Activated naive CD4-positive, alpha-beta T cell treated with anti-CD3 and anti-CD28 coated beads, Interleukin-2, amount 50 U/mL, for 72 hours (primary cell): ENCODE measurements at places on chromosomes 1 and 21. TPM values are rescaled to one million over a fixed set of nuclear protein-coding genes. Genes with fewer than 3 reads are reported as not detected.

DNA sequence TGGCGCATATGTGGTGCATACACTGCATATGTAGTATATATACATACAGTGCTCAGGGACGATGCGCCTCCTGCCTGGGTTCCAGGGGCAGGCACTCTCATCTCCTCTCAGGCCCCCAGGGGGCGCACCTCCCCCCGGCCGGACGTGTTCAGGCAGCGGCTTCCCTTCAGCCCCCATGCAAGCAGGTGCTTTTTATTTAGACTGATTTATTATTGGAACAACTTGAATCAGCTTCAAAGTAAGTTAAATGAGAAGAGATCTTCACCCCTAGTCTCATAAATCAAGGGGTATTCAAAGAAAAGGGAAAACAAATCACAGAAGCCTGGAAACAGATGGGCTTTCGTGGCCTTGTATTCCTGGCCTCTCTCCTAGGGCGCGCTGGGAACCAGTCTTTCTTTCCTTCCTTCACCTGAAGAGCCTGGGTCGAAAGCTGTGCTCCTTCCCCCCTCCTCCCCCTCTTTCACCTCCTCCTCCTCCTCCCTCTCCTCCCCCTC lies 64.6 kb downstream of the UBIAD1 start:
- peak; percentile 80 for DNase-seq

- DNase-seq = no peak
These were observed 109.2 kb downstream of the USP25 start for GRCh38 chr21:15839026-15839425.

DNA sequence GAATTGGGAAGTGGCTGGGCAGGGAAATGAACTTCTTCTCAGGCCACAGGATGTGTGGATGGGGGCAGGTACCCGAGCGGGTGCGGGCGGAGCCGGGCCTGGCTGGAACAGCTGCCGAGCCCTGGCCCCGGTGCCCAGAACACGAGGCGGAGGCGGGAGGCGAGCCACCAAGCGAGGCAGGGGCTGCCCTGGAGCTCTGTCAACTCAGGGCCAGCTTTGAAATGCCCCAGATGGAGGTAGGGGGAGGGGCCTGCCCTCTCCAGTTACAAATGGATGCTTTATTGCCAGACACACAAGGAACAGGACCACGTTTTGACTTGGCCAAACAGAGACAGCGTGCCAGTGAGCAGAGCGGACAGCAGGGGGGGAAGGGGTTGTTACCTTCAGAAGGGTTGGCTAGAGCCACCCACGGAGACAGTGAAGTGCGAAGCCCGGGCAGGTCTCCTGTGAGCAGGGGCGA lies 240.4 kb downstream of the SDCCAG8 start:
- DNase-seq = no peak

GRCh38 chr1:201190624-201191051 lies at the start of gene IGFN1:
Gene IGFN1 (plus strand): TSS chr1:201190824. CDS start chr1:201193294, 2,470 bp downstream.
- DNase-seq = no peak

DNA sequence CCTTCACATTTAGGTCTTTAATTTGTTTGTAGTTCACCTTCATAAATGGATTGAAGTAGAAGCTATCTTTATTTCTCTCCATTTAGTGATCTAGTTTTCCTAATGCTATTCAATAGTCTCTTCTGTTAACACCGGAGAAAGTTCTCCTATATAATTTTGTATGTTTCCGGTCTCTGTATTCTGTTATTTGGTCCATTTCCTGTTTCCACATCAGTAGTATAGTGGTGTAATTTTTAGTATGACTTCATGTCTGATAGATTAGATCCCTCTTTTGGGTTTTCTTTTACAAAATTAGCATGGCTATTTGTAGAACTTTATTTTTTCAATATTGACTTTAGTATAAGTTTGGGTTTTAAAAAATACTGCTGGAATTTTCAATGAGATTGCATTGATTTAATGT lies 41.6 kb upstream of the PKP1 start:
- DNase-seq = no peak

DNA sequence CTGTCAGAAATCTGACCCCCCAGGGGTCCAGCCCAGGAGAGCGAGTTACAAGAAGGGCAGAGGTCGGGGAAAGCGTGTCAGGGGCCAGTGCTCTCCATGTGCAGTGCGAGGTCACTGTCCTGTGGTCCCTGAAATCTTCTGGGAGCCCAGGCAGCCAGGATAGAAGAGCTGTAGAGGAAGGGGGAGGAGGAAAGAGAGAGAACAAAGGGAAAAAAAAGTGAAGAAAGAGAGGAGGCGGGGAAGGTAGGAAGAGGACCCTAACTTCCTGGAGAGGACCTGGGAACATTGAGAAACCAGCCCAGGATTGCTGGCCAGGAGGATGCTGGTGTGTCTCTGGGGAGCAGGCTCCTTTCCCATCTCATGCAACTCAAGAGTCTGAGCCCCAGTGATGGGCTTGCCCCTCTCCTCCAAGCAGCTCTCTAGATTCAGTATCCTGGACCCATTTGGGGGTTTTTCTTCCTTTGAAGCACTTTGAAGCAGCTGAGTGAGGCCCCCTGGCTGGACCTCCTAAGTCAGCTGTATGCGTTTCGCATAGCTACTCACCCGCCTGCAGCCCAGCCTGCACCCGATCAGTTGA lies 6.8 kb upstream of the INAVA start:
- no peak for DNase-seq

GRCh38 chr1:91997607-91998195 lies 32.1 kb upstream of the EPHX4 start:
- DNase-seq = no peak

GRCh38 chr1:9865724-9866123 lies 42.0 kb upstream of the CLSTN1 start:
- DNase-seq = no peak

GRCh38 chr1:2160451-2161300 lies 33.9 kb downstream of the FAAP20 start:
- DNase-seq = no peak

DNA sequence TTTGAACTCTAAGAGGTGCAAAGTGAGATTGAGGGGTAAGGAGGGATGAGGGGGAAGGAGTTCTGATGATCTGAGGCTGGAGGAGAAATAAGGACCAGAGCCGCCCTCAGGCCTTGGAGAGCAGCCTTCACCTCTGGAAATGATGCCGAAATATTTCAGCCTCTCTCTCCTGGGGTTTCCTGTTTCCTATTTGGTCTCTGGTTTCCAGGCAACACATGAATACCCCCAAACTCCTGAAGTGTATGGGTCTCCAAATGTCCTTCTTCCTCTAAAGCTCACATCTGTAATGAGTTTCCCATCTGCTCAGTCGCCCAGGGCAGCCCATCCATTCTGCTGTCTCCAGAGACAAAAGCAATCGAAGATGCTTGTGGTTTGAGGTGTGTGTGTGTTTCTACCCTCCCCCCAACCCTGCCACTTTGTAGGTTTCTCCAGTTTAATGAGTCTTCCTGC lies 52.0 kb upstream of the FAM20B start:
- DNase-seq = no peak

- DNase-seq = no peak
These were observed 31.9 kb downstream of the FCRL5 start for GRCh38 chr1:157520386-157520935.

- no peak for DNase-seq
These were observed 1.3 kb downstream of the TTLL7 start for GRCh38 chr1:83997631-83998030.

DNA sequence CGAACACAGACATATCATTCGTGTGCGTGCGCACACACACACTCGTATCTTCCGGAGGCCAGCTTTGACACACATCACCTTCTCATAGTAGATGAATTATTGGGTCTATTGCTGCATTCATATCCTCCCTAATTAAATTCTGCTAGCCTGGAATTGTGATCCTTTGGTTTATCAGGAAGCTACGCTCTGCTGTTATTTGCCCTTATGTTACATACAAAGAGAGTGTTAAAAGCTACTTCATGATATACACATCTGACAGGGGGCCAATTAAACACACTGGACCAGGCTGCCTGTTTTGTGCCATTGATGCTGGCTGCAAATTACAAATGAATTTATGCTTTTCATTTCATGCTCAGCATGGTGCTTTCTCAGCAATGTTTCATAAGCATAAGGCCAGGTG lies 252.0 kb downstream of the RHOU start:
- DNase-seq = no peak

DNA sequence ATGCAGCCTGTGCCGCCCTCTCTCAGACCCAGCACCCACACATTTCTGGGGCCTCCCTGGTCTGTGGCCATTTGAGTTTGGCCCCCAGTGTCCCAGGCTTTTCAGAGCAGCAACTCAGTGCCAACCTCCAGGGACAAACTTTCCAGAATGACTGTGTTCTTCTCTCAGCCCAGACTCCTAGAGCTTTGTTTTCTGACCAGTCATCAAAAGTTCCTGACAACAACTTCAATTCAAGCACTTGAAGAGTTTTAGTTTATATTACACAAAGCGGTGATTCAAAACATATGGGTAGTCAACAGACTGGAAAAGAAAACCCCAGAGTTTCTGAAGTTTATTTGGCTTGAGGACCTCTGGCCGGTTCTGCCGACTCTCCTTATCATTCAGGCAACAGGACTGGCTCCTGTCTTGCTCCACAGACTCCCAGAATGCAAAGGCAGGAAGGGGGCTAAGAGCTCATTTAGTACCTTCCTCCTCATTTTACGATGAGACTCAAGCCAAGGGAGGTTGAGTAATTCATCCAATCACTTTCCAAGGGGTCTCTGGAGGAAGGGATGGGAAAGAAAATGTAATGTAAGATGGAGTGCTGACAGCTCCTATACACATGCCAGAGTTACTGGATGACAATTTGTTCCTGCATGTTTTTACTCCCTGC lies 27.0 kb upstream of the TIAM1 start:
- no peak for DNase-seq

- DNase-seq = no peak
These were observed 121.6 kb downstream of the SIK1 start for GRCh38 chr21:43305336-43305665.

DNA sequence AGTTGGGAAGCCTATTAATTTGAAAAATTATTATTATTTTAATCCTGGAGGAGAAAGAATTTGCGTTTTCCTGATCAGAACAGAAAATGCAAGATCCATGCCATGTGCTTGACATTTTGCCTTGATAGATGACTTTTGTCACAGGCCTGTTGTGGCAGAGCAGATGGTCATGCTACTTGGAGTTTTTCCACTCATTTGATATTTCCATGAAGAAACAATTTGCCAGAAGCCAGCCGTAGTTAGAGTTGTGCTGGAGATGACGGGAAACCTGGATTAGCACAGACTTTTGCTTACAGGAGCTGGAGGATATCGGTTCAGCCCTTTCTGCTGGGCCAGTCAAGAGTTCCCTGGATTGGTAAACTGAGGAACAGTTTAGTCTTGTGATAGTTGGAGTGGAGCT lies 3.2 kb downstream of the RCAN3 start:
- no peak for DNase-seq

DNA sequence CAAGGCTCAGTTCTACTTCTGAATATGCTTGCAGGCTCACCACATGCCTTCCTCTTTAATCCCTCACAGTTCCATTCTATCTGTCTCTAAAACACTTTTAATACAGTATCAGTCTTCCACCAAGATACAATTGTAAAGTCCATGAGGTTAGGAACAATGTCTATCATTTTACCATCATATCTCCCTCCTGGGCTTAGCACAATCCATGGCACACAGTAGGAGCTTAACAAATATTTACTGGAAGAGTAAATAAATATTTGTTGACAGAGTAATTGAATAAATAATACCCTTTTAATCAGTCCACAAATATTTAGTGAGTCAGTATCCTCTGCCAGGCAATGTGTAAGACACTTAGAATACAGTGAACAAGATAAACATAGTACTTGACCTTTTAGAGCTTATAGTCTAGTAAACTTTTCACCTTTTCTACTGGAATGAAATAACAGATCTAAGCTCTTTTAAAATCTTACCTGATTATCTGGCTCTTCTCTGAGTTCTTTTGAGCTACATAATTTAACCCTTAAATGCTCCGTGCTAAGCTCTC lies 12.7 kb upstream of the GADD45A start:
- no peak for DNase-seq

GRCh38 chr1:26405281-26405915 lies 5.2 kb upstream of the LIN28A start:
- no peak for DNase-seq

DNA sequence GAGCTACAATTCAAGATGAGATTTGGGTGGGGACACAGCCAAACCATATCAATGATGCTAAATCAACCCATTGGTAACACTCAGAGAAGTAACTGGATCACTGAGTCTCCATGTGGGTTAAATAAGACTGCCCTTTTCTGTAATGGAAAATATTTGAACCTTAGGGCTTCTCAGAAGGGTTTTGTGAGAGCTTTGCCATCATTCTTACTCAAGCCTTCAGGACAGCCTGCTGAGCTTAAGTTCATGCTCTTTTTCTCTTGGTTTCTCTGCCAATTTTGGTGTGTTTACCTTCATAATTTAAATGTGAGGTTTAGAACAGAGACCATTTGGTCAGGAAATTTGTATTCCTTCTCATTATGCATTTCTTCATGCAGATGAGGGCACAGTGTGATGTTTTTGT lies 74.7 kb downstream of the DISC1 start:
- DNase-seq = no peak

- no peak for DNase-seq
These were observed 6.2 kb downstream of the TMEM125 start for GRCh38 chr1:43275826-43276620.

DNA sequence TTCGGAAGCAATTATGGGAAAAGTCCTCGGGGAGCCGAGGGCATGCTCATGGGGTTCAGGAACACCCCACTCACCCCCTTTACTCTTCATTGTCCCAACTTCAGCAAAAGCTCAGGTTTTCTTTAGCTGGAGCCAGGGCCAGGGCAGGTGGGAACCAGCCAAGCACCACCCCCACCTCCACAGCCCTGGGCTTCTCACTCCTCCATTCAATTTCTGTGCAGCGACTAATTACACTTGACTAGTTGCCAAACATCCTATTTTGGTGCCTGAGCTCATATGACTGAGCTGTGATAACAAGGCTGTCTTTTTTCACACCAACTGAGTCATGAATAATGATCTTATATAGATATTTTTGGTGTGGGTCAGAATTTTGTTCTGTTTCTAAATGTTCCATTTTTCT lies 257.2 kb upstream of the AJAP1 start:
- DNase-seq = no peak

DNA sequence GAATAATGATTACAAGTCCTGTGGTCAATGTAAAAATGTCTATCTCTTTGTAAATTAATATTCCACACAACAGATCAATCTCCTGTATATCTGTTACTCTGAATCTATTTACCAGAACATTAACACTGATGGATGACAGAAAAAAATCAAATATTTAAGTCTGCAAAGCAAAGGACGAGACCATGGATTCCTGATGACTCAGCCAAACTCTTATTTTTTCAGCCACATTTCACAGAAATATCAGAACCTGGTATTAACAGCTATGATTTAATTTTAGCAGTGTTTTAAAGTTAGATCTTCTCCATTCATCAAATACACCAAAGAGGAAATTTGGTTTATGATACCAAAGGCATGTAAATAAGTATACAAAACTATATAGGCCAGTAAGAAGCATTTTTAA lies 46.1 kb downstream of the FAF1 start:
- DNase-seq = no peak

Gene OR6K3
- total RNA-seq = not detected

Gene ORC1
- total RNA-seq = 42.4 TPM

Gene ZNF593OS
- total RNA-seq = not detected

Gene ELF3
- total RNA-seq = 0.37 TPM

Gene CD164L2
- total RNA-seq = not detected

Gene AMY1A
- not detected for total RNA-seq

Gene GGPS1
- total RNA-seq = 33.6 TPM

Gene TMEM52
- 1.5 TPM for total RNA-seq
